Articular chondrocyte of knee joint (primary cell): ENCODE measurements at places on chromosomes 13 and 19. TPM values are rescaled to one million over a fixed set of nuclear protein-coding genes. Genes with fewer than 3 reads are reported as not detected.

EFNA2 gene
- not detected in 2 replicates for total RNA-seq

CHERP gene
- 4.9 and 5.9 TPM in 2 replicates for total RNA-seq

CXCL17 gene
- total RNA-seq = not detected in 2 replicates

ZNF256 gene
- total RNA-seq = 5.5 and 7.4 TPM in 2 replicates

TNFSF9 gene
- total RNA-seq = 2.6 and 5.4 TPM in 2 replicates

SLC17A7 gene
- under 0.01 TPM in 1 of 2 replicates, not detected in the other for total RNA-seq
